ENCODE measurements at places on chromosomes 2 and 18.
A peak's percentile ranks its signal among the peaks of the same experiment; 100 is the strongest.

DNA sequence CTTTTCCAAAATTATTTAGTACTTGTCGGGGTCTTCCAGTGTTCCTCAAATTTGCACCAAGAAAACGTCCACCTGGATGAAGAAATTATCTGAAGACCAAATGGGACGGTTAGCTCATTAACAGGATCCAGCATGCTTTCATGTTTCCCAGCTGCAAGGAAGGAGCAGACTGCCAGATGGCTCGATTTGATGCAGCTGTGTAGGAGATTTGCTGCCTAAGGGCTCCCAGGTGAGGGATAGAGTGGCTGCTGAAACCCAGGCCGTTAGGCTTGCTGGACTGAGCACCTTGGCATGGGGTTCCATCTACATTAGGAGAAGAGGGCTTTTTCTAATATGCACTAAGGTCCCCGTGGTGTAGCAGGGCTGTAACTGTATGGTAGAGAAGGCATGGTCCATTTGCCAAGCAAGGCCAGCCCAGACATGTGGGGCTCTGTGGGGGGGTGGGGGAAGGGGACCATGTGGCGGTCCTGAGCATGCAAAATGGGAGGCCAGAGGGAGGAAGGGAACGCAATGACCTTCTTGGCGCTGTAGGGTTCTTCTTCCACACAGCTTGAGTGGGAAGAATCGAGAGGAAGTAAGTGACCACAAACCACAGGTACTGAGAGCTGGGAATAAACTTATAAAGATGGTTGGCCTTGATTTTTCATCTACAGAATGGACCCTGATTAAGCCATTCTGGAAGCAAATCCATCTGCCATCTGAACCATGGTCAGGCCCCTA lies 144.0 kb downstream of the TMEM163 start:
- DNase-seq = no peak

- no peak for DNase-seq
Observed at GRCh38 chr2:202172439-202173211, 65.8 kb downstream of the SUMO1 start.

DNA sequence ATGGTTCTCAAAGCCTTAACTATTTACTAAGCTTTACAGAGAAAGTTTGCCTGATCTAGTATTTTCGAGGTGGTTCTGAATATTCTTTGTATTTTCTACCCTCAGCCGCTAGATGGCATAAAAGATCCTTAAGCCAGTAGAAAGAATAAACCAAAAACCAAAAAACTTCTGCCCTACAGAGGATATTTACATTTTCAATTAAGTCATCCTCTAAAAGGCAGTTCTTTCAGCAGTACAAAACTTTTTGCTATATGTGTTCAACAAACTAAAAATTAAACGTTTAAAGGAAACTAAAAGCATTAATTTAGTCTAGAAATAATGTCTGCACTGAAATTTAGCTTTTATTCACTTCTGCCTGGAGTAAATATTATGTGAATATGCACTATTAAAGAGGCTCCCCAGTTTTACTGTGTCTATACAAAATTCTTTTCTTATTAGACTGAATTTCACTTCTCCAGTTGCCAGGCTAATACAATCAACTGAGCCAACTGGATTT lies 297.5 kb downstream of the PIEZO2 start:
- no peak for DNase-seq

- DNase-seq = no peak
Observed at GRCh38 chr2:118090387-118091139, 2.3 kb downstream of the INSIG2 start.

- no peak for DNase-seq
Observed at GRCh38 chr2:157735532-157735931, 106.9 kb upstream of the ACVR1C start.

DNA sequence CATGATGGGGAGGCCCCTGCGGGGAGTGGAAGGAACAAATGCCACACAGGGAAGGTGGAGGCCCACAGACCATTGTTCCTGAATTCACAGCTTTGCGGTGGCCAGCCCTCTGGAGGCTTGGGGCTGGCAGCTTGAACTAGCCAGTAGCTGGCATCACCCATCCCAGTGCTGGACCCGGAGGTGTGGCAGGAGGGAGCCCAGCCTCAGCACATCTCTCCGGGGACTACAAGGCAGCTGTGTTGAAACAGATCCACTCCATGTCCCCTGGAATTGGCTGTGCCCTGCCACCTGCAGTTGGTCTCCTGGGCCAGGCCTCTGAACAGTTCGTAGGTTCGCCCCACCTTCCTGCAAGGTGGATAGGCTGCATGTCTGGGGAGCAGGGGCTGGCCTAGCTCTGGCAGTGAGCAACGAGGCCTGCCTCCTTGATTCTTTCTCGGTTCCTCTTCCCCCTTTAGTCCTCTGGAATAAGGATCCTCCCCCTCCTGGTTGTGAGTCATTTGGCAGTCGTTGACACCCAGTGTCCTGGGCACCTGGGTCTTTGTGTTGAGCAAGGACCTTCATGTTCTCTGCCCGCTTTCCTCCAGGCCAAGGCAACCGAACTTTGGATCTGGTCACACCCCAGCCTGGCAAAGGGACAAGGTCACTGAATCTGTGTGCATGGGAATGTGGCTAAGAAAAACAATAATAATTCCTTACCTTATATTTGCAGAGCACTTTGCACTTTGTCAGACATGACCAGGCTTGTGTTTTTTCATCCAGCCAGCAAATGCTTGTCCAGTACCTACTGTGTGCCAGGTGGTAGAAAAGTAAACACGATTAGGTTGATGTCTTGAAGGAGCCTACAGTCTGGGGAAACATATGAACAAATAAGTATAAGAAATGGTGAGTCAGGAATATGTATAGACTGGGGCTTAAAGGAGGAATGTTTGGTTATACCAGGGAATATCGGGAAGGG lies 55.0 kb upstream of the MCFD2 start:
- no peak for DNase-seq

GRCh38 chr2:28201671-28202180 lies 190.9 kb upstream of the FOSL2 start:
- no peak for DNase-seq

DNA sequence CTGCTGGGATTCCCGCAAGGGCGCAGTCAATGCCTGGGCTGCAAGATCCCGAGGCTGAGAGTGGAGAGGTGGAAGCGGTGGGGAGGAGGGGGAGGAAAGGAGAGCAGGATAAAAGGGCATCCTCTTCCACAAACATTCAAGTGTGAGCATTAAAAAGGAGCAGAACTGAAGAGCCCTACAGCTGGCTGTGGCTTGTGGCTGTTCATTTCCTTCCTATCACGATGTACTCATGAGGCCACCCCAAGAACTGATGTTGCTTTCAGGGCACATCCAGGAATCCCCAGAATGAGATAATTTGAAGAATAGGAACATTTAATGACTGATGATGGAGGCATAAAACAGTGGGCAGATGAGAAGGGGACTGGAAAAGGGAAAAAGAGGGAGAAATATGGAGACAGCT lies 230.8 kb upstream of the SMIM21 start:
- DNase-seq = no peak

DNA sequence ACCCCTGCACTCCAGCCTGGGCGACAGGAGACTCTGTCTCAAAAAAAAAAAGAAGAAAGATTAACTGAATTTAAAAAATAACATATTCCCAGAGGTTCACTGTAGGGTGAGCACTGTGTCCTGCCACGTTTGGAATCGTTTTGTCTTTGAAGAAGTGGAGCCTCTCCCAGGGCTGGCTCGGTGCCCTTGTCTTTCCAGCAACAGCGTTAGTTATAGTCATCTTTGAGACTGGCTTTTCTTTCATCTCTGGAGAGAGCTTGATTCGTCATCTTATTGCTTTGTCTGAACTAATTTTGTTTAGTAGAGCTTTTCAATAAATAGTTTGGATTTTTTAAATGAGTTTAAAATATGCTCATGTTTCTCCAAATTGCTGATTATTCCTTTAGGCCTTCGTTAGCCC lies 50.5 kb downstream of the IMPA2 start:
- DNase-seq = no peak

DNA sequence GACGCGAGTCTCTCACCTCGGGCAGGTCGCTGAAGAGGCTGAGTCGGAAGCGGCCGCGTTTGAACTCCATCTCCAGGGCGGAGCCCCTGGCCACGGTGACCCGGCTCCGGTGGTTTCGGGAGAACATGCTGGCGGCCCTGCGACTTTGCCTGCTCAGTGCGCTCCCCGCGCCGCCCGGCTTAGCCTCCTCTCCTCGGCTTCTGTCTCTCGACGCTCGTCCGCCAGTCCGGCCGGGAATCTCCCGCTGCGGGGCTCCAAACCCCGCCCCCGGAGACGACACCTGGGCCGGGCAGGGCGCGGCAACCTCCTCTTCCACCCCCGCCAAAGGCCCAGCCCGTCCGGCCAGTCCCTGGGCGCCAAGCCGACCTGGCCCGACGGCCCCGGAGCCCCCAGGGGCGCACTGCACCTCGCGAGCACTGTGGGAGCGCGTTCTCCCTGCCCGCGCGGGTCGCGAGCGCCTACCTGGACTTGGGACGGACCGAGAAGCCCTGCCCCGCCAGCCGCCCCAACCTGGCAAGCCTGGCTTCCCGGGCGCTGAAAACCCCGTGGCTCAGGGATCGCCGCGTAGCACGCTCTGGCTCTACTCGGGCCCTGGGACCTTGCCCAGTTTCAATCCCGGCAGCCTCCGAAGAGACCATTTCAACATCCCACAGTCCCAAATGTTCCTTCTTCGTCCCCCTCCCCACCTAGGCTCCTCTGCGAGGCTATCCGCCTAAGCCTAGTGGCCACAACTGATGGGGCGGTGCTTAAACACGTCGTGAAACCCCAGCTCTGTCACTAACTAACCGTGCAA lies at the start of gene RTKN:
Gene RTKN (minus strand): TSS at position 248 of the 793 bp plus-strand sequence. CDS start 121 bp downstream, at position 127.
- peak; percentile 78 for DNase-seq

DNA sequence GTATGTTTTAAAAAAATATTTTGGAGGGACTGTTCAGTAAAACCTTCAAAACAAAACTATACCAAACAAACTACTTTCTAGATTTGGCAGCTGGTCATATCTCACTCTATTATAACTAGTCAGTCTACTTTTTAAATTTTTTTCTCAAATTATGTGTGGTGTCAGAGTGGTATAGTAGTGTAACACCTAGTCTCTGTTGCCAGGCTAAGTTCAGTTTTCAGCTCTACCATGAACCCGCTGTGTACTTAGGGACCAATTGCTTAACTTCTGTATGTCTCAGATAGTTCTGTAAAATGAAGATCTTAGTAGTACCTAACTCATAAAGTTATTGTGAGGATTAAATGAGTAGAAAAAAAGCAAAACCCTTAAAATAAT lies 54.3 kb downstream of the GPD2 start:
- no peak for DNase-seq

GRCh38 chr2:200450288-200450687 lies 59.6 kb downstream of the KCTD18 start:
- no peak for DNase-seq

GRCh38 chr2:236990552-236990951 lies 95.1 kb upstream of the COPS8 start:
- DNase-seq = no peak

DNA sequence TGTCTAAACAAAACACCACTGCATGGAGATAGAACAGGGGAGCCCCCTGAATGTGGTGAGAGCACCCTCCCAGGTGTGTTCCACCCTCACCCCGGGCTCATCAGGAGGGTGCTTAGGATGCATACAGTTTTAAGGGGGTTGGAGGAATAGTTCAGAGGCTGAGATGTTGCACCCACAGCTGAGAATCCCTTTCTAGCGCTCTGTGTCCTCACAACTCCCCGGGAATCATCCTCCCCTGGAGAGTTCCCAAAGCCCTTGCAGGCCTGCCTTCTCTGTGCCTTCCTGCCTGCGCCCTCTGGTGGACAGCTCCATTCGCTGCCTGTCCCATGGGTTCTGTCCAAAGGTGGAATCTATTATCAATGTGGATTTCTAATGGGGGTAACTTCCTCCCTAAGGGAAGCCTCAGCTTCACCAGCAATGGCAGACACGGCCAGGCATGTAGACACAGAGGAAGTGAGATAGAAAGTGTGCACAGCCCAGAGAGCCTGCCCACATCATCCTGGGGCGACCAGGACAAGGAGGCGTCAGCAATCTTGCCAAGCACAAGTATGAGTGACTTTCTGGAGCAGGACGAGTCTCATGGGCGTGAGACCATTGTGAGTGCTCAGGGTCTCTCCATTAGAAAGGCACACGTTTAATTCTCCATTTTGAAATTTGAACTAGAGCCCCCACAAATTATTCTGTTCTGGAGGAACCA lies 1.2 kb upstream of the UGT1A5 start:
- DNase-seq = peak; percentile 84

DNA sequence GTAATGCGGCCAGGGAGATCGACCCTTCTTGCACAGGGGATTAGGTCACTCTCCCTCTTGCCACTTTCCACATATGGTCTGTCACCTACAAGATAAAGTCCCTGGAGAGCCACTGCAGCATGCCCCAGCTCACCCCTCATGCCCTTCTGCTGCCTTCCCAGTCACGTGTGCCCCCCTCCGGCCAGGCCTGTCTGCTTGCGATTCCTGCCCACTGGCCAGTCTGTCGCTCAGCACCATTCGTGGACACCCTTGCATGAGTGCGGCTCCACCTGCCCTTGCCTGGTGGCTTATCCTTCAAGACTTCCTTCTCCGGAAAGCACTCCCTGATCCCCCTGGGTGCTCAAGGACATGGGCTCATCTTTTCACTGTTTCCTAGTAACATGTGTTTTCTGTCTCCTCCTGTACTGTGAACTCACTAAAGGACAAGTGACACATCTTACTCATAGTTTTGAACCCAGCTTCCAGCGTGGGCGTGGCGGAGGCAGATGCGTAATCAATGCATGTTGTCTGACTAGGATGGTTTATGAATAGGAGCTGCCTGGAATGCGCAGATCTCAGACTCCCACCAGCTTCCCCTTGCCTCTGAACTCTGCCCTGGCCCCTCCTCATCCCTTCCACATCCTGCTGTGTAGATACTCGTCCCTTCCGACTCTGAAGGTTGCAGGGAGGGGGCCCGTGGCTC lies 7.8 kb upstream of the NT5DC4 start:
- no peak for DNase-seq

DNA sequence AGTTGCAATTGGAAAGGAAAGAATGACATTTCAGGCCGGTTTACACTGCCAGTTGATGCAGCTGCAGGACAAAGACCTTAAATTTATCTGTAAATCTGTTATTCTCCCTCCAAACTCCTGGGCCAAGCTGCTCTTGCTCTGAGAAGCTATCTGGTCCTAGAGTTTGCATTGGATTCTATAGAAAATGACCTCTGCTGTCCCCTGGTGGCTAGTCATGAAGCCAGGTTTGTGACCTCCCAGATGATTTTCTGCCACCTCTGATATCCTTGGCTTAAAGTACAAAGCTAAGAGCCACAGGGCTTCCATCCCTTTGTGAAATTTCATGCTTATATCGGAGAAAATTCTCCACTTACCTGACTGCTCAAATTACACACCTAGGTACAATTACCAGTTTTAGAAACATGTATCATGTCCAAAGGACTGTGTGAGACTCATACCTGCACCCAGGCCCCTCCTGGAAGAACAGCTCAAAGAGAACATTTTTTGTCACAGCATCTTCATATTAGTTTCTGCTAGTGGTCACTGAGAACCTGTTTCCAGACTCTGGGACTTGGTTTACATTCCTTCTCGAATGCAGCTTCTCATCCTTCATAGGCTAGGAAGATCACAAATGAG lies 28.9 kb upstream of the IER3IP1 start:
- DNase-seq = peak; percentile 55

Measured in ecto neural progenitor cell (in vitro differentiated cells).